Femur (tissue), 1 donor: ENCODE measurements at places on chromosomes 1 and 21.
A peak's percentile ranks its signal among the peaks of the same experiment; 100 is the strongest.

- no peak for DNase-seq
Observed at GRCh38 chr21:41869771-41870170, 9.4 kb downstream of the PRDM15 start.

- DNase-seq: no peak
Observed at GRCh38 chr1:221729771-221730330, 12.0 kb downstream of the DUSP10 start.

DNA sequence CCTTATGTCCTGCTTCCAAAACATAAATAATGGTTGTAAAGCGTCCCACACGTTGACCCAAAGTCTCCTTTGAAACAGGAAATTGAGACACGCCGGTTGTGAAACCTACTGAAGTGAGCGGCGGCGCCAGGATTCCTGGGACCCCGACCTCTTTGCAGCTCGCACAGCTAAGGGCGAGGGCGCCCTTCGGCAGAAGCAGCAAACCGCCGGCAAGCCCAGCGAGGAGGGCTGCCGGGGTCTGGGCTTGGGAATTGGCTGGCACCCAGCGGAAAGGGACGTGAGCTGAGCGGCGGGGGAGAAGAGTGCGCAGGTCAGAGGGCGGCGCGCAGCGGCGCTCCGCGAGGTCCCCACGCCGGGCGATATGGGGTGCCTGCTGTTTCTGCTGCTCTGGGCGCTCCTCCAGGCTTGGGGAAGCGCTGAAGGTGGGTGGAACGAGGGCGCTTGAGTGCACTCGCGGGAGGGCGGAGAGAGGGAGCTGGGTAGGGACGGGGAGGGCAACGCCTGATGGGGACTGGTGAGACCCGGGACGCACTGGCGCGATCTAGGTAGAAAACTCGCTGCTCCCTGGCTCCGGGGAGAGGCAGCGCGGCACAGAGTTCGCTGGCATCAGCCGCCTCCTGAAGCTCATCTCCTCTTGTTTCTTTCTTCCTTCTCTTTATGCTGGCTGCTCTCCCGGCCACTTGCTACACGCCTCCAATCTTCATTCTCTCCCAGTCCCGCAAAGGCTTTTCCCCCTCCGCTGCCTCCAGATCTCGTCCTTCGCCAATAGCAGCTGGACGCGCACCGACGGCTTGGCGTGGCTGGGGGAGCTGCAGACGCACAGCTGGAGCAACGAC lies at the start of gene CD1D:
Gene CD1D (plus strand): TSS at position 155 of the 836 bp plus-strand sequence. CDS start 207 bp downstream, at position 362.
- DNase-seq: peak; percentile 53

- no peak for DNase-seq
Observed at GRCh38 chr1:181222972-181223505, 134.5 kb downstream of the IER5 start.
